ENCODE measurements at places on chromosomes 6 and 20.

- no peak for DNase-seq
Measured at GRCh38 chr20:59152559-59153354, 10.9 kb upstream of the ZNF831 start.

DNA sequence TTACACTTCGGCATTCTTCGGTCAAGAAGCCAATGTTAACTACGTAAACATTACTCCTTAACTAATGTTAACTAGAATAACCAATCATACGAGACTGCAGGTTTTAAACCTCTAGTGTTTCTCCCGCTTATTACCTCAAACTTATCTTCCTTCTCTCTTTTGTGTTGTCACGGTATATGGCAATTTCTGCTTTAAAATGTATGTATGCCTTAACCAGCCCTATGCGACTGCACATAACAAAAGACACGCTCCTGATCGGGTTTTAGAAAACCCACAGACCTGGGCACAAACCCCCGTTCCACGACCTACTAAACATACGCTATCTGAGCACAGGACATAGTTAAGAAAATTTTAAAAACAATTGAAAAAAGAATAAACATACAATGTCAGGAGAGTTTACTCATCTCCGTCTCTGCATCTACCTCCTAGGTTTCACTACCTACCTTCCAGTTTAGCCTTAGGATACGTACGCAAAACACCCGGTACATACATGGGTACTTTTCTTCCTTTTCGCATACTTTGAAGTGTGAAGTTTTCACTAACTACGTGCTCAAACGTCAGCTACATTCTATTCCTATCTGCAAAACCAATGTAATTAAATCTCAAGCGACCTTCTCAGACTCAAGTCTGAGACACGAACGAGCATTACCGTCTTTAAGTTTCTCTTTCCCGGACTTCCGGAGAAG, 1.1 kb downstream of the CD164 start:
- DNase-seq = peak; percentile 49

- peak; percentile 42 for DNase-seq
Measured at GRCh38 chr20:6053064-6053775, 640 bp downstream of the LRRN4 start.

- peak; percentile 91 for DNase-seq
Measured at GRCh38 chr6:13574149-13574570, 241 bp upstream of the SIRT5 start.

DNA sequence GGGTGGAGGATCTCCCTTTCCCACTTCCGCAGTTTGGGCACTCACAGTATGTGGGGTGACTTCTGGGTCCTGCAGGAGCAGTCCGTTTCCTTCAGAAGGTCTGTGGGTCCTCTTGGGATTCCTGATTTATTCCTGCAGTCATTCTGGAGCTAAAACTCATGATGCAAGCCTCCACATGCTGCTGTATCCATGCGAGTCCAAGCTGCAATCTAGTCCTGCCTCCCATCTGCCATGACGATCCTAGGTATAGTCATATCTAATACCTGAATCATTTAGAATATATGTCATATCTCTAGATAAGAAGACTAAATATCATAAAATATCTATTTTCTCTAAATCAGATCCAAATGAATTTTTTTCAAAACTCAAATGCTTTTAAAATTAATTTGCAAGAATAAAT, 103.4 kb upstream of the AHI1 start:
- no peak for DNase-seq

DNA sequence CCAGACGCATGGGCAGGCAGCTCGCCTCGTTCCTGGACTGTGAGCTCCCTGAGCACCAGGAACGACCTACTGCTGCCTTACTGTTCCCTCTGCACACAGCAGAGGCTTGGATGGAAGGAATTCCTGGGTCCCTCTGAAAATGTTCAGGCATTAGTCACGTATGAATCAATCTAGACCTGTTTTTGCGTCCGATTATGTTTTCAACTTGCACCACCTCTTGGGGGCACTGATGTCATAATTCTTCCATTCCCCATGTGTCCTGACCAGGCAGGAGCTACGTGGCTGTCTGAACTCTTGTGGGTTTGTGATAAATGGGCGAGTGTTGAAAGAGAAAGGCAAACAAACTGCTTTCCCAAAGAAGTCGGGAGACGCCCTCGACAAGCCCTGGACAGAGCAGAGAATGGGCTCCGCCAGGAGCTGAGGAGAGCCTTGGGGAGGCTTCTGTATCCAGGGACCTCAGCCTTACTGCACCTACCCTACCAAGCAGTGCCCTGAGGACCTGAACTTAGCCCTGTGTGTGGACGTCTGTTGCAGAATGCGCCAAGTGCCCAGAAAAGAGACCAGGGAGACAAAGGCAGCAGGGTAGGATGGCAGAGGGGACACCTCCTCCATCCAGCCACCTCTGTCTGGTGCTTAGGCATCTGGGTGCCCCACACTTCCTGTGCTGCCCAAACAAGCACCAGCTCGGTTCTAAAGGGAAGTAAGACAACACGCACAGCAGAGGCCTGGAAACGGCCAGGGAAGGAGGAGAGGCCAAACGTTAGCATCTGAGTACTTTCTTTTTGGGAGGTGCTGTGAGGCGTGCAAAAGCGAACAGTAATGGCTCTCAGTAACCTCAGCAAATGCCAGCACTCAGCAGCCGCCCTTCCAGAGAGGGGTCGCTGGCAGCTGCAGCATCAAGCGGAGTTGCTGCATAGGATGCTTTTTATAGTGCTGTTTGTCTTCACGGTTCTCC, 124.2 kb downstream of the LY86 start:
- DNase-seq = no peak

DNA sequence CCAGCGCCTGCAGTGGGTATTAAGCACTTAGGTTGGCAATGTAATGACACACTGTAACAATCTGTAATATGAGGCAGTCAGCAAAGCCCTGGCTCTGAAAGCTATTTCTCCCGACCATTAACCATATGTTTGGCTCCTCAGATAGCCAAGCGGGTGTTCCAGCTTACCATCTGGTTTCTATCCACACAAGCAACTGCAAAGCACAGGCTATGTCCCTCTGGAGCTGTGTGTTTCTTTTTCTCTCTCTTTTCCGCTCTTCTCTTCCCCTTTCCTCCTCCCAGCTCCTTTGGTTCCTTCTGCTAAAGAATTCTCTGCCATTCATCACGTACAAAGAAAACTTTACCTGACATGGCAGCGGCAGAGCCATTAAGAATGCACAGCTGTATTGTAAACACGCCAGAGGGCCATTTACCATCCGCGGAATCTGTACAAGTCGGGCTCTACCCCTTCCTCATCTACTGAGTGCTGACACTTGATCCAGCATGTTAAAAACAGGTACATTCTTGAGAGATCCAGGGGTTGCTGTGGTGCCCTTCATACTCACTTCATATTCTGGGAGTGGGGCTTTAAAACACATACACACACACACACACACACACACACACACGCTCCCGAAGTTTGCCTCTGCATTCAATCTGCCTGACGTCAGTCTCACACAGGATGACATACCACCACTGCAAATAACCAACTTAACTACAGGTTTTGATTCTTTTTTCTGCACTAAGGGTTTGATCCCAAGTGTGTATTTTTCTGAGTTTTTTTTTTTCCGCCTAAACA, 77.2 kb downstream of the BACH2 start:
- DNase-seq = no peak

All from ACHN (cell line).